ENCODE measurements at places on chromosomes 2 and 18.
A peak's percentile ranks its signal among the peaks of the same experiment; 100 is the strongest.

DNA sequence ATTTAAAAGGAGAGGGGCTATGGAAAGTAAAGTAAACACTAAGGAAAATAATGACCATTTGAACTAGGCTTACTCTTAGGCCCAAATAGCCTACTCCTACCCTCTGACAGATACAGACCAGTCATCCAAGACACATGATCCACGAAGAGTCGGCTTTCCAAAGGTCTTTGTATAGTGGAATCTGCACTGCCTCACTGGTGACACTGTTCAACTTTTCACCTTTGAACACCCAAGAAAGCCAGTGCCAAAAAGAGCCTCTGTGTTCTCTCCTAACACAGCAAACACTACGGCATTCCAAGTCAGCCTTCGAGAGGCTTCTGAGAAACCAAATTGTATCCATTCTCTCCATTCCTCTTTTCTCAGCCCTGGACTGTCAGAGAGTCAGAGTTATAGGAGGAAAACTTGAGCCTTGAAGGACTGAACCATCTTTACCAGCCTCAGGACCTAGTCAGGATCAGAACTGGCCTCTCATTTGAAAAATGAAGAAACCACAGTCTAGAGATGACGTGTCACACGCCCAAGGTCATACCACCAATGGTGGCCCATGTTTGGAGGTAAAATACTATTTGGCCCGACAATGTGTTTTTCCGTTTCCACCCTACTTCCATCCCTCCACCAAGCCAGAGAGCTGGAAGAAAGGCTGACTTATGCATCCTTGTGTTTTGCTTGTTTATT is 267.4 kb upstream of the ACVR2A start:
- no peak for DNase-seq

DNA sequence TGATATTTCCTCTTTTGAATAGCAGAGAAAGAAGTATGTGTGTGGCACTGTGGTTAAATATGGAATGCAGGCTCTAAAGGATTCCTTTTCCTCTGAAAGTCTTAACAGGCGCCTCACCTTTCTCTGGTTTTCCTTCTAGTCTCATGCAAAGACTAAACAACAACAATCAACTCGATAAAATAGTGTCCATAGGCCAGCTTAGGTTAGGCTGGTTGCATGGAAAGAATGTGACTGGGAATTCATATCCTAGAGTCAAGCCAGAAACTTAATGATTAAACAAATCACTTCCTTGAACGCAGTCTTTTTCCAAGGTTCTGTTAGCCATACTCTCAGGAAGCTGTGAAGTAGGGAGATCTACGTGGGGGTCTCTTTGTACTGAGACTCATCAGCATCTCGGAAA is 800.8 kb upstream of the ID2 start:
- no peak for DNase-seq

GRCh38 chr2:200226451-200227426 is 79.8 kb upstream of the SPATS2L start:
- no peak for DNase-seq

DNA sequence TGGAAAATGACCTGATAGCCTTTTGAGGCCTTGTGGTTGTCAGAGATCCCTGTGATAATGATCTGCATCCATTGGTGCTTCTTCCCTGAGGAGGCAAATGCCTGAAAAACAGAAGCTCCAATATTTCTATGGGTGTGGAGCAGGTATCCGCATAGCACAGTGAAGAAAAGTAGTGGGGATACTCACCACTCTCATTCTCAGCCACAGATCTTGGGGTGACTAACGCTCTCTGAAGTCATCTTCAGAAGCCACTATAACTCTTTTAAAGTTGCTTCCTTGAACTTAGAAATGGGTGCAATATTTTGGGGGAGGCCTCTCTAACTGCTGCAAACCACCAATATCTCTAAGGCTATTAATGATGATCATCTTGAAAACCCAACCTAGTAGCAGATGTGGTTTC is 46.2 kb downstream of the ARHGAP15 start:
- no peak for DNase-seq

GRCh38 chr2:95301876-95302641 is 4.9 kb downstream of the KCNIP3 start:
- no peak for DNase-seq

DNA sequence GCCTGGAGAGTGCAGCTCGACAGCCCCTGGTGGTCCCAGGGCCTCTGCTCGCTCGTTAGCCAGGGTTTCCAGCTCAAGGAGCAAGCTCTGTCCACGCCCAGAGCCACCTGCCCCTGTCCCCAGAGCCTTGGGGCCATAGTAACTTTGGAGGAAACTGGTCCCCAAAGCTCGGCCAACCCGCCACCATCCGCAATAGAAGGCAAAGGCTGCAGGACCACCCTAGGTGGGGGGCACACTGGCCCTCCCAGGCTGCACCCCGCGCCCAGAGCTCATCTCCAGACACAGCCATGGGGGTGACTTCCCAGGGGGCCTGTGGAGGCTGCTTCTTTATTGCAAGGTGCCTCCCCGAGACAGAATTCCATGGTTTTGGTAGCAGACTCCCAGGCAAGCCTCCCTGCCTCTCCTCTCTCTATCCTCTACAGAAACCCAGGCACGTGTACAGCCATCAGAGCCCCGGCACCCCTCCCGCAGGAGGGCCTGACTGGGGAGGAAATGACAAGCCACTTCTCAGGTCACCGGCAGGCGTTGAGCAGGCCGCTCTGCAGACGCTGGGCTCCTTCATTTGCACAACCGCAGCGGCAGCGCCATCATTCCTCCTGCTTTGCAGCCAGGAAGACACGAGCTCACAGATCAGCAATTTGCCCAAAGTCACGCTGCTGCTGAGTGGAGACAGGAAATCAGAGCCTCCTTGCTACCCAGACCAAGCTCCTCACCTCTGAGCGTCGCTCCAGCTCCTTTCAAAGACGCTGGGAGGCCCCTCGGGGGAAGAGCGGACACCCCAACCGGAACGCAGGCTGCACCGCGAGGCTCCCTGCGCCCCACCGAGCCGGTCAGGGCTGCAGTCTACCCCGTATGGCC is 80.2 kb downstream of the NDUFA10 start:
- DNase-seq, result peak; percentile 11

GRCh38 chr2:45000921-45001868 is 8.1 kb downstream of the SIX2 start:
- no peak for DNase-seq

DNA sequence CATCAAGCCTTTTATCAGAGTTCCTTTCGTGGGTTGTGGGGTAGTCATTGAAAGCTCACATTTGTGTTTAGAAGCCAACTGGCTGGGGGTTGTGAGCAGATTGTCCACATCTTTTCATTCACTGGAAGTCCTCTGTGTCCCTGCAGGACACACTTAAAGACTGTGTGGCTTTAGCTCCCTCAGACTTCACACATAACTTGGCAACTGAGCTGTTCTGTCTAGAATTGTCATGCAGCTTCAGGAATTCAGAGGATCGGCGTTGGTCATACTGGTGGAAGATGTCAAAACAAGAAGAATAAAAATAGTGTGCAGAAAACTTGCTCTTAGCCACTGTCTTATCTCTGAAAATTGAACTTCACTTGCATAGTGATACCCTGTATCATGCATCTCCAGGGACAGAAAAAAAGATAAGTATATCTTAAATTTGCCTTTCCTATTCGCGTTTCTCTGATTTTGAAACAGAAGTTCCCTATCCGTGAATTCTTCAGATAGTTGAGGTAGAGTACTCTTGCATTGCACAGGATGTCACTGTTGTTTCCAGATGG is 49.6 kb downstream of the TRAPPC12 start:
- DNase-seq, result no peak

GRCh38 chr18:55024564-55024963 is 65.3 kb upstream of the CCDC68 start:
- DNase-seq, result no peak

- DNase-seq, result no peak
These were observed 101.4 kb downstream of the CDH2 start for GRCh38 chr18:28075501-28075900.

GRCh38 chr2:122423934-122424333 is 668.5 kb downstream of the TSN start:
- no peak for DNase-seq

GRCh38 chr2:165469417-165469816 is at the start of gene CSRNP3:
CSRNP3 (plus strand) TSS chr2:165469698; CDS start chr2:165595066, 125,368 bp downstream.
- no peak for DNase-seq

GRCh38 chr18:77346208-77346810 is 96.7 kb downstream of the GALR1 start:
- DNase-seq, result no peak

GRCh38 chr18:48164116-48164515 is 233.7 kb upstream of the SMAD2 start:
- DNase-seq, result no peak

- no peak for DNase-seq
These were observed 125.8 kb upstream of the TNP1 start for GRCh38 chr2:216985658-216986141.

All from effector memory CD8-positive, alpha-beta T cell (primary cell).